ENCODE measurements at places on chromosomes 7 and 10.

- H3K36me3 ChIP-seq: no peaks in the 10 kb centered on the region
- H3K27me3 ChIP-seq: no peaks in the 10 kb centered on the region
- H3K4me3 ChIP-seq: no peak overlapping the region
- no peak for DNase-seq
- H3K4me1 ChIP-seq: peaks cover 4% of the 10 kb centered on the region
These were observed 45.6 kb upstream of the TES start for GRCh38 chr7:116164552-116165306.

- no peaks in the 10 kb centered on the region for H3K27me3 ChIP-seq
- no peak overlapping the region for H3K4me3 ChIP-seq
- H3K4me1 ChIP-seq: peaks cover 2% of the 10 kb centered on the region
These were observed 71.6 kb upstream of the LAMB4 start for GRCh38 chr7:108201766-108202165.

- DNase-seq: no peak
- H3K27me3 ChIP-seq: no peaks in the 10 kb centered on the region
- no peak overlapping the region for H3K4me3 ChIP-seq
- no peak overlapping the region for H3K27ac ChIP-seq
- no peaks in the 10 kb centered on the region for H3K36me3 ChIP-seq
These were observed 1.3 kb upstream of the LRRC18 start for GRCh38 chr10:48940958-48941357.

DNA sequence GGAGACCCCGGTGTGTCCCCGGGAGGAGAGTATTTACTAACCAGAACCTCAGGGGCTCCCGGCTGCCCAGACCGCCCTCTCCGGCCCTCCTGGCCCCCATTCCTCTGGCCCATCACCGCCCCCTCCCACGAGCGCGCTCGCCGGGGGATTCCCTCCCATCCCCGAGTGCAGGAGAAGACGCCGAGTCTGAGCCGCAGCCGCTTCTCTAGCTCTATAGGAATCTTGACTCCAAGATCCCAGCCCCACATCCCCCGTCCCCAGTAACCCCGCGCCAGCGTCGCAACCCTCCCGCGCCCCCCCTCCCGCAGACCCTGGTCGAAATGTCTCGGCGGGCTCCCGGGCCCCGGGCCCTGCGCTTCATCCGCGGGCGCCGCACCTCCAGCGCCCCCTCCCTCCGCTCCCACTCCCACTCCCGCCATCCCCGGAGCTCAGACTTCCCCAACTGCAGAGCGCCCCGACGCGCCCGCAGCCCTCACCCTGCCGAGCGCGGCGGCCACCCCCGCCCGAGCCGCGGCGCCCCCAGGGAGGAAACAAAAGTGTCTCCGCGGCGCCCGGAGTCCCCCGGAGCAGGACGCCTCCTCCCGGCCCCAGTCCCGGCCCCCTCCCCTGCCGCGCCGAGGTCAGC lies 541 bp downstream of the ELMO1 start:
- no peak for DNase-seq
- H3K36me3 ChIP-seq: no peaks in the 10 kb centered on the region
- H3K4me1 ChIP-seq: peaks cover 4% of the 10 kb centered on the region

DNA sequence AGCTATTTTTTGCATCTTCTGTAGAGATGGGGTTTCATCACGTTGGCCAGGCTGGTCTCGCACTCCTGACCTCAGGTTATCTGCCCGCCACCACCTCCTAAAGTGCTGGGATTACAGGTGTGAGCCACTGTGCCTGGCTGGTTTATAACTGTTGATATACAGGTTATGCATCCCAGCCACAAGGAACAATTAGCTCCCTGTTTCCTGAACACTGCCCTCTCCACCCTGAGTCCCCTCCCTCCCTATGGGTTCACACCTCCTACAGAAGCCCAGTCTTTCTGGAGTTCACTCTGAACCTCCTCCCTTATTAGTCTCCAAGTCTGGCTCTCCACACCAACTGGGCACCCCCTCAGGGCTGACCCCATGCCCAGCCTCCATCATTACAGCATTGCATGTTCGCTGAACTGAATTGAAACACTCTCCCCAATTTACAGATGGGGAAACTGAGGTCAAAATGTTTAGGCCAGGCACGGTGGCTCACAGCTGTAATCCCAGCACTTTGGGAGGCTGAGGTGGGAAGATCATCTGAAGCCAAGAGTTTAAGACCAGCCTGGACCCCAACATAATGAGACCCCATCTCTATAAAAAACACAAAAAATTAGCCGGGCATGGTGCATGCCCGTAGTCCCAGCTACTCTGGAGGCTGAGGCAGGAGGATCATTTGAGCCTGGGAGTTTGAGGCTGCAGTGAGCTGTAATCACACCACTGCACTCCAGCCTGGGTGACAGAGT lies 1.7 kb upstream of the CLIP2 start:
- no peaks in the 10 kb centered on the region for H3K36me3 ChIP-seq
- H3K27ac ChIP-seq: no peak overlapping the region
- H3K27me3 ChIP-seq: no peaks in the 10 kb centered on the region
- H3K4me3 ChIP-seq: no peak overlapping the region

GRCh38 chr7:137078781-137079180 lies 210.3 kb downstream of the CHRM2 start:
- no peak for DNase-seq
- H3K4me3 ChIP-seq: no peak overlapping the region
- H3K36me3 ChIP-seq: no peaks in the 10 kb centered on the region
- H3K27me3 ChIP-seq: no peaks in the 10 kb centered on the region

GRCh38 chr10:12549297-12549696 lies 199.9 kb downstream of the CAMK1D start:
- no peaks in the 10 kb centered on the region for H3K4me1 ChIP-seq
- H3K27me3 ChIP-seq: no peaks in the 10 kb centered on the region
- H3K36me3 ChIP-seq: no peaks in the 10 kb centered on the region

GRCh38 chr10:66095610-66096009 lies 830.2 kb upstream of the LRRTM3 start:
- H3K27me3 ChIP-seq: no peaks in the 10 kb centered on the region
- no peaks in the 10 kb centered on the region for H3K36me3 ChIP-seq
- H3K4me1 ChIP-seq: no peaks in the 10 kb centered on the region
- H3K4me3 ChIP-seq: no peak overlapping the region
- no peak for DNase-seq
- H3K27ac ChIP-seq: no peak overlapping the region

DNA sequence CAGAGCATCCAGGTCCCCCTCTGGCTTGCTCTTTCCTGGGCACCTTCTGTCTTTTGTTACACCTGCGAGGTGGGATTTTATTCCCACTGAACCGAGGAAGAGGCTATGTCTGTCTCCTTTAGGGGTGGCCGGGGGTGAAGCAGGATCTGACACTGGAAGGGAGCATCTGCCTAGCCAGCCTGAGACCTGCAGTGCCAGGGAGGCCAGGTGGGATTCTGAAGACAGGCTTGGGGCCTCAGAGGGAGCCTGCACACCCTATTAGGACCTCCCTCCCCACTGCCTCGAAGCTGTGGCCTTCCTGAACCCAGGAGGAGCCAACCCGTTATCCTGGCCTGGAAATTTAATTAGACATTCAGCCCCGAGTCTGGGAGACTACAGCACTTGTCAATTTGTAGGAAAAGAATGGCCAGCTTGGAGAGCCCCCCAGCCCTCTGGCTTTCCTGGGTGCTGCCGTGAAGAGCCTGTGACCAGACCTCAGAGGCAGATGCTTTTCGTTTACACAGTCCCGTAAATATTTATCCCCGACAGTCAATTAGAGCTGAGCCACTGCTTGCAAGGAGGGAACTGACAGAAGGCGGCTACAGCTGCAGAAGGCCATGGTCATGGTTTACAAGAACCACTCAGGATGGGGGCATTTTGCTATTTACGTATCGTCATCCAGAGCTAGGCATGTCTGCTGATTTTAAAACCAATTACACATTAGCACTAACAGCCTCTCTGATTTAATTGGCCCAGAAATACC lies 19.7 kb downstream of the CHAT start:
- H3K27me3 ChIP-seq: no peaks in the 10 kb centered on the region
- no peak overlapping the region for H3K4me3 ChIP-seq
- DNase-seq: no peak
- no peaks in the 10 kb centered on the region for H3K36me3 ChIP-seq
- no peaks in the 10 kb centered on the region for H3K4me1 ChIP-seq
- no peak overlapping the region for H3K27ac ChIP-seq

GRCh38 chr7:139043823-139044812 lies 8.3 kb upstream of the ZC3HAV1L start:
- DNase-seq: no peak
- H3K4me1 ChIP-seq: no peaks in the 10 kb centered on the region
- peaks cover 10% of the 10 kb centered on the region for H3K36me3 ChIP-seq
- no peak overlapping the region for H3K4me3 ChIP-seq
- no peak overlapping the region for H3K27ac ChIP-seq

DNA sequence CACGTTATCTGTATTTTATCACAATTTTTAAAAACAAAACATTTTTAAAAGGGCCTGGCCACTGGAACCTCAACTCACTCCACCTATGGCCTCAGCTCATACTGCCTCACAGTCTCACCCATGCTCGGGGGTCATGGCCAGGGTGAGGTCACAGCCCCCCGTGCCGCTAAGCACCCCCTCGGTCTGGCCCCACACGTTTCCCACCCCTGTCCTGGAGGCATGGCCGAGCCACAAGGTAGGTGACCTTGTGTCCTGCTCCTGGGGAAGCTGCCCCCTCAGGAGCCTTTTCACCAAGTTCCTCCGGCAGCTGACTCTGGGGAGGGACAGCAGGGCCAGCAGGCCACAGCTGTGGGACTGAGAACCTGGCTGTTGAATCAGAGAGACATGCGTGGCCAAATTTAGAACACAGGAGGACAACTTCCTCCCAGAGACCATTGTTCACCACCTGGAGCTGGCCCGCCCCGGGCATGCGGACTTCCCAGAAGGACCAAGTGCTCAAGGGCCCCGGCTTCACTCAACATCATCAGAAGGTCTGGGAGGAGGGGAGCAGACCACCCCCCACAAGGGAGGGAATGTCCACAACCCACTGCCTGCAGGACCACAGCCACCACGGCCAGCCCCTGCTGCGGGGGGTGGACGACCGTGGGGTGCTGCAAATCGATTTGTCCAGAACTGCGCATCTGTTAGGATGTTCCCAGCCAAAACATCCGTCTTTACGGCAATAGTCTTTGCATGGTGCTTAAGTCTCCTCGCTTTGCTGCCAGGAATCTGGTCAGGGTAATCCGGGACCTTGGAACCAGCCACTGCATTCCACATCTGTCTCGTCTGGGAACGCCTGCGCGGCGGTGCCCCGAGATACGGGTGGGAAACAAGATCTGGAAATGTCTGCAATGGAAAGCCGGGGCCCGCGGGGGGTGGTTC lies 48.6 kb upstream of the PDGFA start:
- no peak overlapping the region for H3K4me3 ChIP-seq
- no peaks in the 10 kb centered on the region for H3K36me3 ChIP-seq
- H3K27me3 ChIP-seq: no peaks in the 10 kb centered on the region

GRCh38 chr10:103841519-103841918 lies 13.9 kb downstream of the SH3PXD2A start:
- H3K27ac ChIP-seq: no peak overlapping the region
- no peaks in the 10 kb centered on the region for H3K36me3 ChIP-seq
- DNase-seq: no peak
- no peak overlapping the region for H3K4me3 ChIP-seq

GRCh38 chr10:126212738-126213137 lies 175.5 kb downstream of the ADAM12 start:
- H3K4me1 ChIP-seq: no peaks in the 10 kb centered on the region
- no peak for DNase-seq
- no peak overlapping the region for H3K4me3 ChIP-seq
- no peaks in the 10 kb centered on the region for H3K36me3 ChIP-seq

DNA sequence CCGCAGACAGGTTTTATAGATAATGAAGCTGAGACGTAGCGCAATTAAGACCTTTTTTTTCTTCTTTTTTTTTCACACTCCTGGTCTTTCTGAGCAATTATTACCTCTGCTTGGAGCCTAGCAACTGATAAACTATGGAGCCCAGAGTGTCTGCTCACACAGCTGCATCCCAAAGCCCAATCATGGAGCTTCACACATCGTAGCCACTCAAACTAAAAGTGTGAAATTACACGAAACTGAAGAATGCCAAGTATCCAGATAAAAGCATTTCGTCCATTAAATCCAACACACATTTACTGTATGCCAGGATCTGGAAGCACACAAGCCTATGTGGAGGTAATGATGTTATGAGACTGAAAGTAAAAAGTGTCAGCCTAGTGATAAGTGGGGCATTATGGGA lies 97.6 kb downstream of the NRP1 start:
- no peak for DNase-seq
- no peak overlapping the region for H3K4me3 ChIP-seq
- no peaks in the 10 kb centered on the region for H3K27me3 ChIP-seq
- no peaks in the 10 kb centered on the region for H3K4me1 ChIP-seq
- H3K27ac ChIP-seq: no peak overlapping the region
- no peaks in the 10 kb centered on the region for H3K36me3 ChIP-seq

GRCh38 chr7:139016931-139017511 lies 18.8 kb downstream of the ZC3HAV1L start:
- peak; percentile 67 for DNase-seq
- H3K27ac ChIP-seq: no peak overlapping the region
- no peak overlapping the region for H3K4me3 ChIP-seq
- H3K27me3 ChIP-seq: no peaks in the 10 kb centered on the region

- no peak overlapping the region for H3K27ac ChIP-seq
- no peak overlapping the region for H3K4me3 ChIP-seq
- no peak for DNase-seq
- peaks cover 3% of the 10 kb centered on the region for H3K4me1 ChIP-seq
- H3K27me3 ChIP-seq: no peaks in the 10 kb centered on the region
These were observed 76.2 kb upstream of the UNC5B start for GRCh38 chr10:71136036-71136721.

GRCh38 chr10:22356324-22356873 lies 11.1 kb downstream of the SPAG6 start:
- H3K36me3 ChIP-seq: no peaks in the 10 kb centered on the region
- no peak overlapping the region for H3K4me3 ChIP-seq
- H3K27me3 ChIP-seq: no peaks in the 10 kb centered on the region
- DNase-seq: no peak
- H3K27ac ChIP-seq: no peak overlapping the region

DNA sequence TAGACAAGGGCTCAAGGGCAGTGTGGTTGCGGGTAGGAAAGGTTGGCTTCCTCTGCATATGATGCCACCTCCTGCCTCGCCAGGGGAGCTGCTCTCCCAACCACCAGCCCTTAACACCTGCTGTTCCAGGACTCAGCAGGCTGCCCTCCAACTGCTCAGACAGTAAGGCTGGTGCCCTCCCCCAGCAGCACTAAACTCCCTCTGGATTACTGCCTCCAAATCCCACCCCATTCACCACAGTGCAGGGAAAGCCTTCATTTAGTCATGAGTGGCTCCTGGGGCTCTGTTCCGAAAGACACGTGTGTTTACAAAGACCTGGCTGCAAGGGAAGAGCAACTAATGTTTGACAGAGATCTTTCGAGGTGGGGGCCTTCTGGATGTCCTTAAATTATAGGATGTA lies 437.2 kb upstream of the MKI67 start:
- H3K4me3 ChIP-seq: no peak overlapping the region
- H3K36me3 ChIP-seq: no peaks in the 10 kb centered on the region
- DNase-seq: no peak
- no peaks in the 10 kb centered on the region for H3K4me1 ChIP-seq
- H3K27me3 ChIP-seq: no peaks in the 10 kb centered on the region

GRCh38 chr10:6052247-6053221 lies 9.6 kb downstream of the IL2RA start:
- H3K27ac ChIP-seq: no peak overlapping the region
- no peaks in the 10 kb centered on the region for H3K4me1 ChIP-seq
- DNase-seq: peak; percentile 34
- H3K27me3 ChIP-seq: no peaks in the 10 kb centered on the region

GRCh38 chr10:51047857-51048256 lies 26.4 kb upstream of the PRKG1 start:
- no peaks in the 10 kb centered on the region for H3K27me3 ChIP-seq
- no peak for DNase-seq
- H3K27ac ChIP-seq: no peak overlapping the region
- H3K4me1 ChIP-seq: no peaks in the 10 kb centered on the region
- H3K4me3 ChIP-seq: no peak overlapping the region

GRCh38 chr10:91009121-91009520 lies 88.2 kb upstream of the ANKRD1 start:
- no peak for DNase-seq
- H3K4me1 ChIP-seq: no peaks in the 10 kb centered on the region
- H3K27ac ChIP-seq: no peak overlapping the region
- no peaks in the 10 kb centered on the region for H3K36me3 ChIP-seq
